ENCODE measurements at places on chromosomes 16 and 17. TPM values are rescaled to one million over a fixed set of nuclear protein-coding genes. Genes with fewer than 3 reads are reported as not detected.

CTRB1 gene
- not detected for total RNA-seq

FGF11 gene
- total RNA-seq, result 0.42 TPM

- DNase-seq, result no peak
Measured at GRCh38 chr16:593406-593805, 3.5 kb downstream of the RAB40C start.

- no peak for DNase-seq
Measured at GRCh38 chr17:73748508-73748907, 104.3 kb upstream of the SDK2 start.

DNA sequence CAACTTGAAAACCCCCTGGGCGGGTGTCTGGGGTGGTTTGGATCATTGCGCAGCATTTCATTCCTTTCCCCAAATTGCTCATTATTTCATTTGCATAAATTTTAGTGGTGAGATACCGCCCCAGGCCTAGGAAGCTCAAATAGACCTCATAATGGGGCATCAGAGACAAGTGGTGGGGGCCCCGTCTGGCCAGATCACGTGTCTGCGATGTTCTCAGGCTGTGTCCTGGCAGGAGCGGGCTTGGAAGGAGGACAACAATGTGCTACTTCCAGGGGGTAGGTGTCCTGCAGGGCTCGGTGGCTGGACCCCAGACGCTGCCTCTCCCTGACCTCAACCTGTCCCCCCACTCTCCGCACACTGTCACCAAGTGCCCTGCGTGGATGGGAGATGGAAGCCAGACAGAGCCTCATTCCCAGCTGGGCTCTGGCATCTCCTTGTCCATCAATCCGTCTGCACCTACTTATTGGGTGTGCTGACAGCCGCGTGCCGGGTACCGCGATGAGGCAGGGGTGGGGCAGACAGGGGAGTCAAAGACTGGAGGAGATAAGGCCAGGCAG, 116.9 kb downstream of the NTN1 start:
- no peak for DNase-seq

- no peak for DNase-seq
Measured at GRCh38 chr17:60792250-60792898, 114.7 kb downstream of the BCAS3 start.

DNA sequence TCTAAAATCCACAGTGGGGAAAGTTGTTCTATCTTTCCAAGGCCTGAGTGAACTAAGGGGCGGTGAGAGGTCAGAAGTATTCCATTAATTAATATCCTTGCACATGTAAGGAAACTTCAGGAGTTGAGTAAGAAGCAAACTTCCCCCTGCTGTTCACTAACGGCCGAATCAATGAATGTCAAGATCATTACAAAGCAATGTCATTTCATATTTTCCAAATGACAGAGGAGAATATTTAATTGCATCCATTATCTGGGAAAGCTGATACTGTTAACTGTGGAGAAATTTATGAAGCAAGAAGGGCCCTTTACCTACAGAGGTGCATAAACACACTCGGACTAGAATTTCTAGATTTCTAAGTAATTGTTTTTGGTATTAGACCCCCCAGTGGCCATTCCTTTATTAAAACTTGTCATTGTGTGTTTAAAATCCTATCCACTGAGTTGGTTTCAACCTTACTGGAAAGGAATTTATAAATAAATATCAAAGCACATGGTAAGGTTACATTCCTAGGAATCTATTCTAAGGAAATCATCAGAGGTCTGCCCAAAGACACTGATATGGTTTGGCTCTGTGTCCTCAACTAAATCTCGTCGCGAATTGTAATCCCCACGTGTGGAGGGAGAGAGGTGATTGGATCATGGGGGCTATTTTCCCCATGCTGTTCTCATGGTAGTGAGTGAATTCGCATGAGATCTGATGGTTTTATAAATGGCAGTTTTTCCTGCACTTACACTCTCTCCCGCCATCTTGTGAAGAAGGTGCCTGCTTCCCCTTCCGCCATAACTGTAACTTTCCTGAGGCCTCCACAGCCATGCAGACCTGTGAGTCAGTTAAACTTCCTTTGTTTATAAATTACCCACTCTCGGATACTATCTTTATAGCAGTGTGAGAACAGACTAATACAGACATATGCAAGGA, 20.4 kb upstream of the SMURF2 start:
- DNase-seq, result no peak

DNA sequence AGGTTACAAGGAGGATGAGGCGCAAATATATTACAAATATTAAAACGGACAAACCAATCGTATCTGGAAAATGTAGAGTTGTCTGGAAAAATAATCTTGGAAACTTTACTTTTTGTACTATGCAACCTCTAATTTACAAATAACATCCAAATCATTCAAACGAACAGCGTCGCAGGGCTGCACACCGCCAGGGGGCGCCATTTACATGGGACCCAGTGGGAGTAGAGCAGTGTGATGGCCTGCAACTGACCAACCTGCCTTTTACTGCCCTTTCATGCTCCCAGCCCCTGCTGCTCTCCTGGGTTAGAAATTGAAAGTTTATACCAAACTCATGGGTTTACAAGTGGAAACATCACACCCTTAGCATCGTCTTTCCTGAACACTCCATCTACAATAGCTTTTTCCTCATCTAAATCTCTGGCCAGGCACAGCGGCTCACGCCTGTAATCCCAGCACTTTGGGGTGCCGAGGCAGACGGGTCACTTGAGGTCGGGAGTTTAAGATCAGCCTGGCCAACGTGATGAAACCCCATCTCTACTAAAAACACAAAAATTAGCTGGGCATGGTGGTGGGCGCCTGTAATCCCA, 10.0 kb downstream of the PITPNC1 start:
- DNase-seq, result no peak

GRCh38 chr16:75293772-75294171, 42.3 kb upstream of the BCAR1 start:
- DNase-seq, result no peak

- DNase-seq, result no peak
Measured at GRCh38 chr17:73546114-73546513, 98.1 kb downstream of the SDK2 start.
